ENCODE measurements at places on chromosomes 5 and 9.

GRCh38 chr5:73352649-73353230 lies 95.8 kb downstream of the FOXD1 start:
- no peaks in the 10 kb centered on the region for H3K36me3 ChIP-seq
- no peak overlapping the region for H3K27ac ChIP-seq
- no peak overlapping the region for H3K4me3 ChIP-seq

- no peaks in the 10 kb centered on the region for H3K4me1 ChIP-seq
- H3K27me3 ChIP-seq: peaks cover 2% of the 10 kb centered on the region
- H3K27ac ChIP-seq: no peak overlapping the region
- ATAC-seq: no peak
- H3K4me3 ChIP-seq: no peak overlapping the region
- H3K36me3 ChIP-seq: no peaks in the 10 kb centered on the region
Observed at GRCh38 chr5:1416856-1417469, 28.3 kb downstream of the SLC6A3 start.

GRCh38 chr9:96331236-96331947 lies 29.4 kb upstream of the HSD17B3 start:
- no peak for ATAC-seq
- no peaks in the 10 kb centered on the region for H3K36me3 ChIP-seq
- H3K27me3 ChIP-seq: no peaks in the 10 kb centered on the region

- no peak for ATAC-seq
- no peak overlapping the region for H3K27ac ChIP-seq
- H3K4me1 ChIP-seq: no peaks in the 10 kb centered on the region
Observed at GRCh38 chr5:43421450-43422133, 9.4 kb upstream of the CCL28 start.

- no peaks in the 10 kb centered on the region for H3K36me3 ChIP-seq
- ATAC-seq: no peak
- no peaks in the 10 kb centered on the region for H3K4me1 ChIP-seq
- no peak overlapping the region for H3K4me3 ChIP-seq
- H3K27ac ChIP-seq: no peak overlapping the region
- peaks cover 24% of the 10 kb centered on the region for H3K27me3 ChIP-seq
Observed at GRCh38 chr9:84997472-84997871, 327.9 kb downstream of the NTRK2 start.

- H3K4me1 ChIP-seq: peaks cover 4% of the 10 kb centered on the region
- no peak for ATAC-seq
- H3K27me3 ChIP-seq: no peaks in the 10 kb centered on the region
- H3K36me3 ChIP-seq: no peaks in the 10 kb centered on the region
- no peak overlapping the region for H3K4me3 ChIP-seq
Observed at GRCh38 chr9:105290418-105290817, 46.0 kb downstream of the SLC44A1 start.

DNA sequence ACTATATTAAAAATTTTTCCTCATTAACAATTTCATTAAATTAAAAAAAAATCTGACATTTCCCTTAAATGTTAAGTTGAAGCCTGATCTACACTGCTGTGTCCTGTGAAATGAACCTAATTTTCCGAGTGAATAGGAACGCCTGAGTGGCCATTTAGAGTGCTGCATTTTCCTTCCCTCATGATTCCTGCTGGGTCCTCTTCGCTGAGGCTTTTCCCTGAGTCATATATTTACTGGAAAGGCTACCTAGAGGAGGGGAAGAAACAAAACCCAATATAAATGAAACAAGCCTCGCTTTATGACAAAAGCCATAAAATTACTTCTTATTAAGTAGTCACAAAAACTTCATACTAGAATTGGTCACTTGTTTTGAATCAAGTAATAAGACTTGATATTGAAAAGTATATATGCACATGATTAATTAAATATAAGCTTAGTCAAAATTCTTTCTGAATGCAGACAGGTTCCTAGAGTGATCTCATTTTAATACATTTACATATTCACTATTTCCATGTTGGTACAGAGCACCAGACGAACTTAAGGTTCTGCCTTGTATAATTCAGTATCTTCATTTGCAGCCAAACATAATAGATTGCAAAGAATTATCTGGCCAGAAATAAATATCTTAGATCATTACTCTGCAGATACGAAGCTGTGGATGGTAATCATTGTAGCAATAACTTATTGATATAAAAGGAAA lies 6.3 kb upstream of the ISCA1 start:
- H3K4me1 ChIP-seq: peaks cover under 1% of the 10 kb centered on the region
- ATAC-seq: no peak
- no peak overlapping the region for H3K4me3 ChIP-seq

GRCh38 chr9:34171753-34172535 lies 6.9 kb upstream of the UBAP1 start:
- peak overlapping the region; percentile 52 for H3K4me3 ChIP-seq
- no peaks in the 10 kb centered on the region for H3K36me3 ChIP-seq
- peak; percentile 78 for ATAC-seq
- H3K4me1 ChIP-seq: peaks cover 5% of the 10 kb centered on the region

DNA sequence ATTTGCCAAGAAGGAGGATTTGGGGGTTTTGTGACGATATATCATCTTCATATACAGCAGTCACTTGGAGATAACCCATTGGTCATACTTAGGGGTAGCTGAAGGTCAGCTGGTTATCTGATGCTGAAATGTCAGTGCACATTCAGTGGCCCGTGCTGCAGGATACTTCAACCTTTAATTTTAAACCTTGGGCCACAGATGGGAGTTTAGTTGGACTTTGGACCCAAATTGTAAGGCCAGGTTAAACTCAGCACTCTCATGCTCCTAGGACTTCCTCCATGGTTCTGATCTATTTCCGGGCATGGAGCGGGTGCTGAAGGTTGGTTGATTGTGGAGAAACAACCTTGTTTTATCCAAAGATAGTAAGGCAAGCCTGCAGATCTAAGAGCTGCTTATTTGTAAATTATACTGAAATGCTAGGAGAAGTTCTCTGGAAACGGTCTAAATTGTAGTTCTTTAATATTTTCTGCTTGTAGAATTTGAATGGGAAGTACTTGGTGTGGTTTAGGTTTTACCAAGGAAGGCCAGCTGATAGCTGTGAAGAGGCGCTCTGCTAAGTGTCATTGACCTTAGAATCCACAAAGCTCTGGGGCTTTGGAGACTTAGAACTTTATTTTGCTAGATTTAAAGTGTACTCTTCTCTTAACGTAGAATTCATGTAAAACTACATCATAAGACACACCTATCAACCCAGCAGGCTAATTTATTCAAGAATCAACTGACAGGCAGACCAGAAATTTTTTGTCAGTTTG lies 38.6 kb downstream of the SLC44A1 start:
- no peaks in the 10 kb centered on the region for H3K36me3 ChIP-seq
- H3K4me3 ChIP-seq: no peak overlapping the region
- ATAC-seq: no peak
- H3K27ac ChIP-seq: no peak overlapping the region
- peaks cover 4% of the 10 kb centered on the region for H3K4me1 ChIP-seq
- no peaks in the 10 kb centered on the region for H3K27me3 ChIP-seq

DNA sequence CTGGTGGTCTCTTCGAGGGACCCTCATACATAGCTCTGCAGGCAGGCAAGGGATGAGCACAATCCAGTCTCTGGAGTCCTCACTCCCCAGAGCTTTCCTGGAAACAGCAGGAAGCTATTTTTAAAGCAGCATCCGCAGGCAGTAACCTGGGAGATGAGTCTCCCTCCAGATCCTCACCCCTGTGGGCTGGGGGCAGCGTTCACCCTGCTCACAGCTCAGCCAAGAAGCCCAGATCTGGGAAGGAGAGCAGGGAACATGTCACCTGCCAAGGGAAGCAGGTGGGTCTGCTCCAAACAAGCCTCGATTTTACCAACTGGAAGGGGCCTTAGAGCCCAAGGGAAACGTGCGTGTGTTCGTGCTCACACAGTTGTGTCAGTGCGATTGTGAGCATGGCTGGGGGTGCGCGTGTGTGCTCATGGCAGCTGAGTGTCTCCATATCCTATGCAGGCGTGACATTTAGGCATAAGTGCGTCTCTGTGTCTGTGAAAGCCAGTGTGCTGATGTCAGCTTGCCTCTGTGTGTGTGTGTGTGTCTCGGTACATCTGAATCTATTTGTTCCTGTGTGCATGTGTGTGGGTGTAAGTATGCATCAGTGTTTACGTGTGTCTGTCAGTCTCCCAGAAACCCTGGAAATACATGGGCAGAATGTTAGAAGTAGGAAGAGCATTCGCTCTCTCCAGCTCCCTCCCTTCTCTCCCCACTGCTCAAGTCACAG lies 40.6 kb upstream of the CPLX2 start:
- H3K27ac ChIP-seq: no peak overlapping the region
- ATAC-seq: no peak
- H3K27me3 ChIP-seq: peaks cover 3% of the 10 kb centered on the region
- no peak overlapping the region for H3K4me3 ChIP-seq
- no peaks in the 10 kb centered on the region for H3K36me3 ChIP-seq
- no peaks in the 10 kb centered on the region for H3K4me1 ChIP-seq

DNA sequence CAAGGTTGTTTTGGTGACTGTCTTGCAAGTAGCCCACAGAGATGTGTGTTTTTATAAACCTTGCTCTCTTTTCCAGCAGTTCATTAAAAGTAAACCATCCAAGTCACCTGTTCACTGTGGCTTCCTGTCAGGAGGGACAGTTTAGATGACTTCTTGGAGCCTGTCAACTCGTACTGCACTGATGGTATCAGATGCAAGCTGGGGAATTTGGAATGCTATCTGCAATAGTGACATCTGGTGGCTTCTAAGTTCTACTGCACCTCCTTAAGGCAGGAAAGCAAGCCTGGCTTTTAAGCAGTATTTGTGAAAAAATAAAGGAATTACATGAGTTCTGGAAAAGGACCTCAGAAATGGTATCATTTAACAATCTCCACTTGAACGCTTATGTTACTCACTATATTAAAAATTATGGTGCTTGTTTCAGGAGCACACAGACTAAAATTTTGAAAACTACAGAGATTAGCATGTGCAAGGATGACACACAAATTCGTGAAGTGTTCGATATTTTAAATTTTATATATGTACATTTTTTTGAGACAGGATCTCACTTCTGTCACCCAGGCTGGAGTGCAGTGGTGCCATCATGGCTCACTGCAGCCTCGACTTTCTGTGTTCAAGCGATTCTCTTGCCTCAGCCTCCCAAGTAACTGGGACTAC lies 164.0 kb downstream of the TTC39B start:
- peaks cover 3% of the 10 kb centered on the region for H3K27me3 ChIP-seq
- H3K4me1 ChIP-seq: no peaks in the 10 kb centered on the region
- H3K4me3 ChIP-seq: no peak overlapping the region
- H3K27ac ChIP-seq: no peak overlapping the region
- H3K36me3 ChIP-seq: no peaks in the 10 kb centered on the region

DNA sequence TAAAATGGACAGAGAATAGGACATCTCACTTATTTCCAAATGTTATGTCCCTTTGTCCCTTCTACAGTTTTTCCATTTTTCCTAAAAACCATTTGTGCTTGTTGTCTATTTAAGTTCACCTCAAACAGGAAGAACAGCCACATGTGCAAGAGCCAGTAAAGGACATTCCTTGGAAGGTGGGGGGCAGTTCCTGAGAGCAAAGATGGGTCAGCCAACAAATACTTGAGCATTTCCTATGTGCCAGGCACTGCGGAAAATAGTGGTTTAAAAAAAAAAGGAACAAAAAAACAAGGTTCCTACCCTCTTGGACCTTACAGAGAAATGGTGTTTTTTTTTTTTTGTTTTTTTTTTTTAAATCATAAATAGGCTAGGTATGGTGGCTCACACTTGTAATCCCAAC lies 26.8 kb downstream of the ANP32B start:
- ATAC-seq: no peak
- H3K27me3 ChIP-seq: no peaks in the 10 kb centered on the region
- H3K27ac ChIP-seq: peak overlapping the region; percentile 75
- peaks cover 100% of the 10 kb centered on the region for H3K36me3 ChIP-seq
- H3K4me1 ChIP-seq: peaks cover 4% of the 10 kb centered on the region
- H3K4me3 ChIP-seq: no peak overlapping the region

GRCh38 chr9:32701321-32702022 lies 66.0 kb upstream of the TAF1L start:
- no peaks in the 10 kb centered on the region for H3K4me1 ChIP-seq
- no peak overlapping the region for H3K27ac ChIP-seq
- H3K27me3 ChIP-seq: no peaks in the 10 kb centered on the region

DNA sequence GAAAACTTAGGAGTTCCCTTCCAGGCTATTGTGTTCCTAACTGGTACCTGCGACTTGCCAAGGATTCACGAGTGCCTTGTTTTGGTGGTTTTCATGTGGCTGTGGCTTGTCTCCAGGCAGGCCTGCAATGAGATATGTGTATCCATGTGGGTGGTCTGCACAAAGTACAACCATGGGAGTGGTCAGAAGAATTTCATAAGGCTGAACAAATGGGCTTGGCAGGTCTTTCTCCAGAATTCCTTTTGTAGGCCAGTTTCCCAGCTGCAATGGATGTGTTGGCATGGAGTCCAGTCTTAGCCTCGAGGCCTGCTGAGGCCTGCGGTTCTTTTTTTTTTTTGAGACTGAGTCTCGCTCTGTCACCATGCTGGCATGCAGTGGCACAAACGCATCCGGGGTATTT lies 28.8 kb upstream of the MELK start:
- H3K4me3 ChIP-seq: no peak overlapping the region
- no peaks in the 10 kb centered on the region for H3K36me3 ChIP-seq
- no peaks in the 10 kb centered on the region for H3K4me1 ChIP-seq
- no peak for ATAC-seq
- peaks cover 8% of the 10 kb centered on the region for H3K27me3 ChIP-seq
- H3K27ac ChIP-seq: no peak overlapping the region

- ATAC-seq: no peak
- H3K36me3 ChIP-seq: no peaks in the 10 kb centered on the region
- no peak overlapping the region for H3K4me3 ChIP-seq
- H3K27me3 ChIP-seq: no peaks in the 10 kb centered on the region
Observed at GRCh38 chr5:166788050-166788449, 1503.4 kb upstream of the WWC1 start.

DNA sequence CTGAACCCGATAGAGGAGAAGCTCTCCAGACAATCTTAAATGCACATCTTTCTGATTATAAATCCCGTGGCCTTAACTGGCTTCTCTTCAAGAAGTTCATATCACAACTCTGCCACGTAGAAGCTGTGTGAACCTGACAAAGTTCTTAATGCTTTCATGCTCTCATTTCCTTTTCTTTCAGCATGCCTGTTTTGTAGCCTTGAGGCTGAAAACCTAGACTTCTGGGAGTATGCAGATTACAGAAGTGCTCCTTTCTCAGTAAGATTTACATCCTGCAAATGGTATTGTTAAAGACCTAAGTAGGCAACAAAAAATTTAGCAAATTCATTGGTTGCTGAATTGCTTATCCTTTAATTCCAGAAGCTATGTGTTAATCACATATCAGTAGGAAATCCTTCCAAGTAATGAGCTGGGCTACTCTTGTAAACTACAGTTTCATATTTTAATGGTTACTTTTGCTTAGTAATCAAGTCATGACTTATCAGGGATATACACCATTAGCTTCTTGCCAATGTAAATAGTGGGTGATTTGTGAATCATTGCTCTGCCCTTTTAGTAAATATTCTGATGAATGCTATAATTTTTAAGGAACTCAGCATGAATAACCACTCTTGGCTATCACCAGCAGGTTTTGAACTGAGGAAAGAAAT lies 334.7 kb downstream of the FBXL7 start:
- no peaks in the 10 kb centered on the region for H3K4me1 ChIP-seq
- H3K27ac ChIP-seq: no peak overlapping the region
- no peak for ATAC-seq

DNA sequence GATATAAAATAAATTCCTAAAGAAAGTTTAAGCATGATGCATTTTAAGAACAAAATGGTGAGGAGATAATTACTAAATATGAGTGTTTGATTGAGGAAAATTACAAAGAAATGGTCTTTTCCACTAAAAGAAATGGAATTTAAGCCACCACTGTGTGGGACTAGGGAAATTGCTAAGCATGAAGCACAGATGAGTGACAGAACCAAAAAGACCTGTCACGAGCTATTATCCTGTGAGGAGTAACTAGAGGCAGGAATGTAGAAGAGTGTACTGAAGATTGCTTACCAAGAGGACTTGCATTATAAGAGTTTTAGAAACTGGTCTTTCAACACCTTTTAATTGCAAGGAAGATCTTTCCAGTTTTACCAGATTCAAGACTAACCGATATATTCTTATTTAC lies 193.6 kb upstream of the PRR16 start:
- H3K4me3 ChIP-seq: no peak overlapping the region
- no peaks in the 10 kb centered on the region for H3K4me1 ChIP-seq
- no peaks in the 10 kb centered on the region for H3K27me3 ChIP-seq
- ATAC-seq: no peak

Measured in activated T-helper 17 cell treated with anti-CD3 and anti-CD28 coated beads, Interleukin-2, amount 50 U/mL, for 72 hours (primary cell).